ENCODE measurements at places on chromosomes 6 and 20.

GRCh38 chr6:63553208-63553607 is 19.1 kb upstream of the LOC128125822 start:
- DNase-seq: no peak

GRCh38 chr6:98215531-98215930 is 618.8 kb upstream of the POU3F2 start:
- DNase-seq: no peak

- no peak for DNase-seq
Observed at GRCh38 chr6:160077024-160077423, 44.6 kb upstream of the SLC22A1 start.

DNA sequence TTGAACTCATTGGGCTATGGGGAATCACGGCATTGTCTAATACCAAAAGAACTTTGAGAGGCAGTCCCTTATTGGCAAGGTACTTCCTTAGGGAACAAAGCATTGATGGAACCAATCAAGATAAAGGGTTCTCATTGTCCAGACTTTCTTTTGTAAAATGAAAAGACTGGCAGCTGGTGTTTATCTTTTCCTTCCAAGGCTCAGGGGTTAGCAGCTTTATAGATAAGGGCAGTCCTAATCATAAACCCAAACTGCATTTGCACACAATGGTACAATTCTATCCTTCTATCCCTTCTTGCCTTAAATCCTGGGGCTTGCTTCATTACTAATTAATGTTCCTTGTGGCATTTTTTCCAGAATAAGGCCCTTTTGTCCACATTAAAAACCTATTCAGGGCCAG is 28.6 kb downstream of the CDK19 start:
- no peak for DNase-seq

DNA sequence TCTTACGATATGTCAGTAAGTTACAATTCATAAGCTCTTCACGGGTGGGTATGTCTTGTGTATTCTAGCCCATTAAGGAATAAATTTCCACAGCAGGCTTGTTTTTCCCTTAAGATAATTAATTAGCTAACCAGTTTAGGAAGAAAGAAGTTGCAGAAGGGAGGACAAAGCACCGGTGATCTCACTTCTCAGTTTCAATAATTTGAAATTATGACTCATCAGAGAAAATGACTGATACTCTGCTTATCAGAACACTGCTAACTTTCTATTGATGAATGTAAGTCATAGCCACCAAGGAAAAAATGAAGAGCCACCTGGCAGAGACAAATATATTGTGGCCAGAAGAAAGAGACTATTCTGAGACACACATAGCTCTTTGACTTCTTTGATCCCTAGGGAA is 35.0 kb upstream of the ENTPD6 start:
- no peak for DNase-seq

DNA sequence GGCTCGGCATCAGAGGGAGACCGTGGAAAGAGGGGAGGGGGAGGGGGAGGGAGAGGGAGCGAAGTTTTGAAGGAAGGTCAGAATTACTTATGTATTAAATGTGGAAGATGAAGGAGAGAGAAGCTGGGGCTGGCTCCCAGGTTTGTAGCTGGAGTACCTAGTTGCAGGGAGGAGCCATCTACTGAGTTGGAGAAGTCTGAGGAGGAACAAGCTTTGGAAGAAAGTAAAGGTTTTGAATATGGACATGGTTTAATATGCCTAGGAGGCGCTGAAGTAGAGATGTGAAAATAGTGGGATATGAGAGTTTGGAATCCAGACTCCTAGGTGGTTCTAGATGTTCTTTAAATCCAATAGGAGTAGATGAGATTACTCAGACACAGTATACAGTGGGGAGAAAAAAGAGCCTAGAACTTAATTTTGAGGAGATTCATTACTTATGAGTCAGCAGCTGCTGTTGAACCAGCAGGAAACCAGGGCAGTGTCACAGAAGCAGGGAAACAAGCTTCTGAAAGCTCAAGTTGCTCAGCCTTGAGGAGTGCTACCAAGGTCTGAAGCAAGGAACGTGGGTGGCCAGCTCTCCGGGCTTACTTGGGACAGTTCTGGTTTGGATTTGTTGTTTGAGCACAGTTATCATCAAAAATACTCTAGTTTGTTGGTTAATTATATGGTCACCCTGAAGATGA is 149.3 kb downstream of the UTRN start:
- no peak for DNase-seq

- DNase-seq: no peak
Observed at GRCh38 chr6:154165478-154165877, 126.4 kb downstream of the OPRM1 start.

DNA sequence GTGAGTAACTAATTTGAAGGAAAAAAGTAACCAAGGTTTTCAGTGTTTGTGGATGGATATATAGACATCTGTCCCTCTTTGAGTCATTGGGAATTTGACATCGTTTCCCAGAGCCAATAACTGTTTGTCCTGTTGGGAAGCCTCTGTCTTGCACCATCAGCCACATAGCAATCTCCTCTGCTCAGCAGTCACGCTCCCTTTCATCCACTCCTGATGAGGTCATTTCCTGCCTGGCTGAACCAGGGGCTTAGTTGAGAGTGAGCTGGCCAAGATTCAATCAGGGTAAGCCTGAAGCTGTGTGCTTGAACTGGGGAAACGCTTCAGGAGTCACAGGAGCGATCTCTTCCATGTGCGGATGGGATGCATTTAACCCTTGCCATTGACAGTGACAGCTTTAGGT is 121.5 kb upstream of the FOXQ1 start:
- DNase-seq: no peak

GRCh38 chr6:13987400-13987865 is 62.7 kb downstream of the RNF182 start:
- no peak for DNase-seq

DNA sequence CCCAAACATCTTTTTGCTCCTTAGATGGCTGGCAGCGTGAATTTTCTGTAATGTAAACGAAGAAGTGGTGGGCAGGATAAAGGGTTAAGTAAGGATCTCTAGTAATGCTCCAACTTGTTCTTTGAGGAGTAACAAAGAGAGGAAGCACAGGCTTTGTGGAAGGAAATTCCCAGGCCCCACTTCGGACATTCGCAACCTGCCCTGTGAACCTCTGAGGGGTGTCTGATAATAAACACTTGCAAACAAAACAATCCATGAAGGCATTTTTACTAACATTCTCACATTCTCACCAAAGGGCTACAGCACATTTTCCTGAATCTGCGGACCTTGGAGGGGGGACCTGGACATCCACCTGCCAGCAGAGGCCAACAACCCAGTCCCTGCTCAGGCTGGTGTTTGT is 25.8 kb upstream of the ADGRF5 start:
- no peak for DNase-seq

DNA sequence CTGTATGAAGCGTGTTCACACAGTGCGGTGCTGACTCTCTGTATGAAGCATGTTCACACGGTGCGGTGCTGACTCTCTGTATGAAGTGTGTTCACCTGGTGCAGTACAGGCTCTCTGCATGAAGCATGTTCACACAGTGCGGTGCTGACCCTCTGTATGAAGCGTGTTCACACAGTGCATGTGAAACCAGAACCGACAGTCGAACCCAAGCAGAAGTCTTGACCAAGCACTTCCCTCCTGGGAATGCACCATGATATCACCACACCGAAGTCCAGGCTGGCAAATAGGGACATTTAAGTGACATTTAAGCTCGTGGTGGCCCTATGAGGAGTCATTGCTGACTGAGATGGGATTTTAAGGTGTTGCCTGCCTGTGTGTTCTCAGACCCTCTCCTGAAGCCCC is 11.3 kb upstream of the SERPINB1 start:
- no peak for DNase-seq

- DNase-seq: no peak
Observed at GRCh38 chr20:62716198-62716940, 7.7 kb downstream of the NTSR1 start.

DNA sequence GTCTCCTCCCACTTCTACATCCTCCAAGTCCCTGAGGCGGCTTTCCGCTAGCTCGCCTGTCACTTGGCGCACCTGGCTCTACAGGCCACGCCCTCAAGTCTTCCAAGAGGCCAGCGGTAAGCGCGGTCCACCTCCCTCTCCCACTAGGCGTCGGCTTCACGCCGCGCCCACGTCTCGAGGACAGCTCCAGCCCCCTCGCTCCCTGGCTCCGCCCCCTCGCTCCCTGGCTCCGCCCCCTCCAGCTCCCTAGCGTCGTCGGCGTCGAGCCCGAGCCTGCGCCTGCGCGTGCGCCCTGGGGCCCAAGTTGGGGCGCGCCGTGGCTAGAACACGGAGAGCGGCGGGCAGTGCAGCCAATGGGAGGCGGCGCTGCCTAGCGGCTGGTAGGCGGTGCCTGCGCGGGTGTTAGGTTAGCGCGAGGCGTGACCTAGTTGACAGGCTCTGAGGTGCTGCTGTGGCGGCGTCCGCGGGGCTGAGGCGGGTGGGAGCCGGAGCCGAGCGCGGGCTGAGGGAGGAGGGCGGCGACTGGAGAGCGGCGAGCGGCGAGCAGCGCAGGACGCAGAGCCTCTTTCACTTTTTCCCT is at the start of gene MACROD2:
Gene MACROD2, plus strand, starts transcription at position 431 of the 580 bp plus-strand sequence.
- peak; percentile 99 for DNase-seq

GRCh38 chr20:49633023-49633422 is 65.1 kb upstream of the PTGIS start:
- DNase-seq: no peak

DNA sequence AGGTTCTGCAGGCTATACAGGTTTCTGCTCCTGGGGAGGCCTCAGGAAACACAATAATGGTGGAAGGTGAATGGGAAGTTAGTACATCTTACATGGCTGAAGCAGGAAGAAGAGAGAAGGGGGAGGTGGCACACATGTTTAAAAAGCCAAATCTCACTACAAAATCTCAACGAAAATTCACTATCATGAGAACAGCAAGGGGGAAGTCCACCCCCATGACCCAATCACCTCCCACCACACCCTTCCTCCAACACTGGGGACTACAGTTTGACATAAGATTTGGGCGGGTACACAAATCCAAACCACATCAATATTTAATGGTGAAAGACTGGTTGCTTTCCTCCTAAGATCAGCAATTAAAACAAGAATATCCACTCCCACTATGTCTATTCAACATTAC is 13.8 kb upstream of the POLR1H start:
- DNase-seq: no peak

DNA sequence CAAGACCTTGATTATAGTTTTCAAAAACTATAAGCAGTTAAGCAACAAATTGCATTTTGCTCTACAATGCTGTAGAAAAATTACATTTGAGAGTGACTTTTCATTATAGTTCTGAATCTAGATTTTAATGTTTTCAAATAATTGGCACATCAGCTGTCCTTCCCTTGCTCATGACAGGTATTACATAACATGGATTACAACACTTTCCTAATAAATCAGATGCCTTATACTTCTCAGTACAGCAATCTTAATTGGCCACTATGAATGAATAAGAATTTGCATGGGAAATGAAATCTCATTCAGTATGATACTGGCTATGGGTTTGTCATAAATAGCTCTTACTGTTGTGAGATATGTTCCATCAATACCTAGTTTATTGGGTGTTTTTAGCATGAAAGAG is 29.9 kb downstream of the HSF2 start:
- DNase-seq: no peak

GRCh38 chr20:64090165-64090564 is 6.0 kb upstream of the LKAAEAR1 start:
- peak; percentile 63 for DNase-seq

GRCh38 chr6:21037453-21037852 is 503.2 kb downstream of the CDKAL1 start:
- DNase-seq: no peak

All from NCI-H1417 (cell line).